ENCODE measurements at places on chromosomes 12 and 14.

DNA sequence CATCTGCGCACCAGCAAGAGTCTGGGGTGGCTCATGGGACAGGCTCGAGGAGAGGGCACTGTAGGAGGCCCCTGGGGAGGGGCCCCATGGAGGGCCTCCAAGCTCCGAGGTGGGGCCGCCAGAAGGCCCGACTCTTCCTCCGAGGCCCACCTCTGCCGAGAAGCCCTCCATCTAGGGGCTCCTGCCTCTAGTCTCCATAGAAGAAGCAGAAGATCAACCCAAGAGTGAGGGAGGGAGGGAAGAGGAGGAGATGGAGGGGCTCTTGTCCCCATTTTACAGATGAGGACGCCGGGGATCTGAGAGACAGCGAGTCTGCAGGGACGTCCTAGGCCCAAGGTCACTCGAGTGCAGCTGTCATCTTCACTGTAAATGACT is 41.2 kb downstream of the DIO3 start:
- no peak for DNase-seq

- no peak for DNase-seq
Observed at GRCh38 chr14:70698288-70698687, 56.6 kb downstream of the TTC9 start.

DNA sequence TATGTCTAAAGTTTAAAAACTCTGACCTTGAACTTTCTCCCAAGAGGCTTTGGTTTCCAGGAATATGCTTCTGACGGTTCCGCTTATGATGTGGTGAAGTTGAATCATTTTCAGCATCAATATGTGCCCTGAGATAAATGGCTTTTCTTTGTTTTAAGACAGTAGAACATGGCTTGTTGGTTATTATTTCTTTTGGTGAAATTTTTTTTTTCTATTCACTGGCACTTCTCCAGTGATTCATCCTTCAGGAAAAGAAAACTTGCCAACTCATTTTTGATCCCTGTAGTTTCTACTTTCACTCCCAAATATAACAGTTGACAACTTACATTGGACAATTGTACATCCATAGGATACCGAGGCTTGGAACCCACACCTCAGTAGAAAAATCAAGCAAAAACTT is 1301.2 kb upstream of the FLRT2 start:
- no peak for DNase-seq

GRCh38 chr12:41697161-41697560 is 447.5 kb downstream of the GXYLT1 start:
- no peak for DNase-seq

DNA sequence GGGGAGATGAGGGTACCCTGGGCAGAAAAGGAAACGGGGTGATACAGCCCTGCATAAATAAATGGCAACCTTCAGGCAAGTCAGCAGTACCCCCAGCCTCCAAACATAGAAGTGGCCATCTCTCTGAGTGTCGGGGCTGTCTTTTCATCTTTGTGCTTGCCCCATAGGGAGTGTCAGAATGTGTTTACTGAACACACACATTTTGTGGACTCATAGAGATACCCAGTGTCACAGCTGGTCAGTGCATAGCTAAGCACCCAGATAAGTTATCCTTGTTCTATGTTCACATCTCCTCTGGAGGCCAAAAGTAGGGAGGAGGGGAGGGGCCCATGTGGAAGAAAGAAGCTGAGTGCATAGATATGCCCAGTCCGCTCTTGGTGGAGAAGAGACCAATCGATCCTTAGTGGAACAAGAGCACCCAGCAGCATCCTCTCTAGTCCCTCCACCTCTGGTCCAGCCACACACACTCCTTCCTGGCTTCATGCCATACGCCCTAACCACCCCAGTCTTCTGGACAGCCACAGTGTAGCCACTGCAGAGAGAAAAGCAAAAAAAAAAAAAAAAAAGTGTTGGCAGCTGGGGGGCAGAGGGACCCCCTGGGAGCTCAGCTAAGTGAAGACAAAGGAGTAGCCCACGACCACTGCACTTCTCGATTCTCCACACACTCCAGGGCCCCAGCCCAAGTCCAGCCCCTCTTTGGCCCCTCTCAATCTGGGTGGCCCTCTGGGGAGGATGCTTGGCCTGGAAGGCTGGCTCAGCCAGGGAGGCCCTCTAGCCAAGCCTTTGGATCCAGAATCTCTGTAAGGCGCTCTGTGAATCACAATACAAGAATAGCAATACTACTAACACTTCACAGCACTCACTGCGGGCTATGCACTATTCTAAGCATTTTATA is 2.6 kb downstream of the ITGA7 start:
- peak; percentile 80 for DNase-seq

DNA sequence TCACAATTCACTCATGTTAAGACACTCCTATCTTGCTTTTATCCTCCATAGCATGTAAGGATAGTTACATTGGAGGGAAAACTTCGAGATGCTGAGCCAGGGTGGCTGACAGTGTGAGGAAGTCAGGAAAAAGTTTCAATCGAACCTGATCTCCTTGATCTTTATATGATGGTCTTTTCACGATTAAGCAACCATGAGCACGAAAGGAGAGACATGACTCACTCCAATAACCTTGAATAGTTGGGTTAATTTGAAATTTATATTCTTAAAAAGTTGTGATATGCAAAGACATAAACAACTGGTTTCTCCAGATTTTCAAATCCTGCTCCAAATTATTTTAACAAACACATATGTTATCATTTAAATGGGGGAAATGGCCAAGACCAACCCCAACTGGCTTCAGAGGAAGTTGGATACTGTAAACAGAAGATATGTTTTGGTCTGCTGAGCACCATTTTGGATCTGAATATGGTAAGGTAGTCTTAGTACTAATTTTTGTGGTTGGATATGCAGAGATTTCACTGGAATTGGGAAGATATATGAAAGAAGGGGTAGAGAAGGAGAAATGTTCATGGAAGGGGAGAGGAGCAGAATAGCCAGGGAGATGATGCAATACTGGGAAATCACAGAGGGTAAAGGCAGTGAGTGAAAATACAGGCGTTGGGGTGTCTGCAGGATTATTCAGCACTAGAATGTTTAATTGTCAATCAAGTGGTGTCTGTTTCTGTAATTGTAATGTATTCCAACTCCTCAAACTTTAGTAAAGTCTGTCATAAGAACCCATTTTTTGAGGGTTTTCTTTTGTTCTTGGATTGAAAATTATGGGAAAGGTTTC is 185.2 kb upstream of the SLC38A2 start:
- no peak for DNase-seq

DNA sequence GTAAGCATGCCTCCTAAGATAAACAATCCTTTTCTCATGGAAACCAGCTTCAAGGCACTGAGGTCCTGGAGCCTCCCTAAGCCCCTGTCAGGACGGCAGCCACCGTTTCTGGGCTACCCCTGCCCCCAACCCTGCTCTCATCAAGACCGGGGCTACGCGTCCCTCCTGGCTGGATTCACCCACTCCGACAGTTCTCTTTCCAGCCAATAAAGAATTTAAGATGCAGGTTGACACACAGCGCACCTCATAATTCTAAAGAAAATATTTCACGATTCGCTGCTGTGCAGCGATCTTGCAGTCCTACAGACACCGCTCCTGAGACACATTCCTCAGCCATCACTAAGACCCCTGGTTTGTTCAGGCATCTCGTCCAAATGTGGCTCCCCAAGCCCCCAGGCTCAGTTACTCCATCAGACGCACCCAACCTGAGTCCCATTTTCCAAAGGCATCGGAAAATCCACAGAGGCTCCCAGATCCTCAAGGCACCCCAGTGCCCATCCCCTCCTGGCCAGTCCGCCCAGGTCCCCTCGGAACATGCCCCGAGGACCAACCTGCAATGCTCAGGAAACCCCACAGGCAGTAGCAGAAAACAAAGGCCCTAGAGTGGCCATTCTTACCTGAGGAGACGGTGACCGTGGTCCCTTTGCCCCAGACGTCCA is 336.3 kb downstream of the TMEM121 start:
- DNase-seq, result no peak

DNA sequence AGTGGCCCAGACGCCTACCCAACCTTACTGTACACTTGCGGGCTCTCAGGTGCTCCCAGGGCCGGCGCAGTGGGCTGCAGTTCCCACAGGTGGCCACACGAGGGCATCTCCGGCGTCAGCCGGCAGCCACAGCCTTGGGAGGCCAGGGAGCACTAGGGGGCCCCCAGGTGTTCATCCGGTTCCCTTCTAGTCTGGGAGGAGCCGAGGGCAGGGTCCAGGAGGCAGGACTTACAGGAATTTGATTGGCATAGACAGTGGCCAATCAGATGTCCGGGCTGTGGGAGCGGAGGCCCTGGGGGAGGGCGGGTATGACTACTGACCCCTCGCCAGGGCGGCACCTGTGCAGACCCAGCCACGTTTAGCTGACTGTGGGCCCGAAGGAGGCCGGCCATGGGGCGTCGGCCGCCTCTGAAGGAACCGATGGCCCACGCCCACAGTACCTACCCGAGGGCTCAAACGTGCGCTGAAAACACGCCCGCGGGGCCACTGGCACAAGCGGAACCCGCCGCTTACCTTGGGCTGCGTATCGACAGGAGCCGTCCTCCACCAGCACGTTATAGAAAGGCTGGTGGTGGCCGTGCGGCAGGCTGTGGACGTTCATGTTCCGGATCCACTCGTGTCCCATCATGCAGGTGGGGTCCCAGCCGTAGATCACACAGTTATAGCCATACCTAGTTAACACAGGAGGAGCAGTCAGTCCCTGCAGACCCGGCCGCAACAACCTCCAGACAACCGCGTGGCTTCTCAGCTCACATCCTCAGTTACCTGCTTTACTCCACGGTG is 34.8 kb downstream of the FBXO21 start:
- DNase-seq, result peak; percentile 59

DNA sequence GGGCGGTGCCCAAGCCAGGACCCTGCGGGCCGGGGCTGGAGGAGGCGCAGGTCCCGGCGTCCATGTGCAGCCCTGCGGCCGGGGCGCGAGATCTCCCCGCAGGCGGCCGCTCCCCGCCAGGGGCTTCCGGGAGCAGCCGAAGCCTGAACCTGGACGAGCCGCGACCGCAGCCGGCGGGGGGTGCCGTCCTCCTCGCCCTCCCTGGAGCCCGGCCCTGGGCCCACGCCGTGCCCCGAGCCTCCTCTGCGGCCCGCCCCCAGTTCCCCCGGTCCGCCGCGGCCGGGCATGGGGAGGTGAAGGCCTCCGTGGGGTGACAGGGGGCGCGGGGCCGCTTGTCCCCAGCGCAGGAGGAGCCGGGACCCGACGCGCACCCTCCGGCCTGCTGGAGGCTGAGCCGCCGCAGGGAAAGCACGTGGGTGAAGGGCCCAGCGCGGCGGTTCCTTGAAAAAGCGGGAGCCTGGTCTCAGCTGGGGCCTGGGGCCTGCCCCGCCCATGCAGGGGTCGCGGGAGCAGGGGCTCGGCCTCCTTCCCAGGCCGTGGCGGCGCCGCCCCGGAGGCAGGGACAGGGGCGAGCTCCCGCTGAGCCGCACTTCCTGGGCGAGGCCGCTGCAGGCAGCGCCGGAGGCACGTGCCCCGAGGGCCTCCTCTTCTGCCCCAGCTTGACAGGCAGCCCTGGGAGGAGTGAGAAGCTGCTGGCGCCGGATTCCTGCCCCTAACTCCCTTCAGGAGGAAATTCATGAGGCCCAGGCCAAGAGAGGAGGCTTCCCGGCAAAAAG is 55.6 kb upstream of the PPP2R5C start:
- DNase-seq, result peak; percentile 67

- DNase-seq, result peak; percentile 66
Observed at GRCh38 chr12:57242329-57242690, 8.7 kb downstream of the STAC3 start.

GRCh38 chr14:99774556-99775307 is 18.5 kb upstream of the EML1 start:
- DNase-seq, result no peak

- DNase-seq, result peak; percentile 64
Observed at GRCh38 chr12:93819050-93819491, 141.9 kb downstream of the CRADD start.

GRCh38 chr12:47734725-47735480 is 9.6 kb upstream of the ENDOU start:
- no peak for DNase-seq

DNA sequence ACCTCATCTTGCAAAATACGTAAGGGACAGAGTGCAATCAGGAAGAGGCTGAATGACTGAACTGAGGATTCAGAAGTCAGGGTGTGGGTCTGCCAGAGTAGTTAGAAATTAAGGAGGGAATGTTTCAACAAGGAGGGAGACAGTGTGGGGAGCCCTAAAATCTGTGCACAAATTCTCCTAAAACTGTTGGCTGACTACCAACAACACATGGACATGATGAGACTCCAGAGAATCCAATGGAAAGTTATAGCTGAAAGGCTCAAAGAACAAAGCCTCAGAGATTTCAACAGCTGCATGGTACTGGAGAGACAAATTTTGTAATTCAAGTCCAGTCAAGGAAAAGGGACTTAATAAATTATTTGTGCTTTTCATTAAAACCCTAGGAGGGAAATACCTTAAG is 36.1 kb upstream of the NEDD1 start:
- DNase-seq, result no peak

DNA sequence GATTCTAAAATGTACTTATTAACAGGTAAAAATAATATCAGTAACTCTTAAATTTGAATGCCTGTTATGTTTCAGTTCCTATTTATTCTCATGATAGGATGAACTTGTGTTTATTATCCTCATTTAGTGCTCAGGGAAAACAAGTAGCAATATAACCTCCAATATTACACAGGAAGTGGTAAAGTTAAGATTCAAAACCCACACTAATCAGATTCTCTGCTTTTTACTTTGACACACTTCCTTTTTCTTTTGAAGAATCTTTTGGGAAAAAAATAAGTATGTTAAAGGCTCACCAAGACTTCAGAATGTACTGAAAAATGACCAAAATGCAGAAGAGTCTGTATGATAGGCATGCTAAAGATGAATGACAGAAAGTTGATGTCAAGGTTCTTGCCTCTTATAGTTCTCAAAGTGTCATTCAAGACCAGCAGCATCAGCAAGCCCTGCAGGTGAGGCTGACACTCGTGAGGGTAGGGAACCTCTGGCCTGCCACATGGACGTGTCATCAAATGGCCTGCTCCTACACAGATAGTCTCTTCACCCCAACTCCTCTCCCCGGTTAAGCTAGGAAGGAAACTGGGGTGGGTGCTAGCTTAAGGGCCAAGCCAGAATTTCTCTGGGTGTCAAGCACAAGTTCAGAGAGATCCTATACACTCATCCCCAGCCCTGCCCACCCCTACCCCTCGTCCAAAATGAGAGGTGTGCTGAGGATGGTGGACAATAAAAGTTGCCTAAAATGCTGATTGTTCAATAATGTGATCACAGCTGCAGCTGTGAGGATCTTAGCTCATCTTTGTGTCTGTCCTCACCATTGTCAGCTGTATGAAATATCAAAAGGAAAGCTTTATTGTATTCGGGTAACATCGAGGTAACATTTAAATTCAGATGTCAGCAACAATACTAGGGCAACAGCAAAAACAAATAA is 6.3 kb downstream of the TBPL2 start:
- DNase-seq, result no peak

GRCh38 chr12:64585104-64585503 is 25.2 kb upstream of the RASSF3 start:
- no peak for DNase-seq

- no peak for DNase-seq
Observed at GRCh38 chr12:132411457-132411856, 78.5 kb upstream of the FBRSL1 start.
